Endodermal cell (in vitro differentiated cells): ENCODE measurements at places on chromosomes 6 and 20. TPM values are rescaled to one million over a fixed set of nuclear protein-coding genes. Genes with fewer than 3 reads are reported as not detected.

Gene GMEB2
- 11.7 to 13.9 TPM (median 12.3 TPM) in 3 replicates for total RNA-seq

- H3K4me1 ChIP-seq, result peaks cover 7% of the 10 kb centered on the region
- no peaks in the 10 kb centered on the region for H3K27me3 ChIP-seq
- H3K4me3 ChIP-seq, result peak overlapping the region; percentile 3
- DNase-seq, result no peak
- no peaks in the 10 kb centered on the region for H3K36me3 ChIP-seq
Observed at GRCh38 chr6:129696028-129696418, 14.0 kb downstream of the ARHGAP18 start.

DNA sequence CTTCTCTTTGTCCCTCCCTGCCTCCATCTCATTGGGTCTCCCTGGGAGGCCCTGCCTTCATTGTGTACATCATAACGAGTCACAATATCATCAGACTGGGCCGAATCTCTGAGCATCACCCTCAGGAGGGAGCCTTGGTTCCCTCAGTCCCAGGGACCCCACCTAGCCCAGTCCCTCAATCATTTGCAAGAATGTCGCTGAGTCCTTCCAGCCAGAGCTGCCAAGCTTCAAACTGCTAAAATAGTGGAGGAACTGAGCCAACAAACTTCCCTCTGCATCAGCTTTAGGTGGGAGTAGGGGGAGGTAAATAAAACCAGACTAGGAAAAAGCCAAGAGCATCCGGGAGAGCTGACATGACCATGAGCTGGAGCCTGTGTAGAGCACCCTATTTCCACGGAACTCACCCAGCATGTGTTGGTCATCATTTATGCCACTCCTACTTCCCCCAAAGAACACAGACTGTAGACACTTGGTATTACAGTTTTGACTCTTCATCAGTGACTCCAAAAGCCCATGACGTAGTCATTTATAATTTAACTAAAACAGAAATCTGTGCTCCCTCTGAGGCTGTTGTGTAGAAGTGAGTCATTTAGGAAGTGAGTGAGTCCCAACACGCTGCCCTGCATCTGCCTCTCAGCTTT lies 28.8 kb upstream of the IL17A start:
- H3K27me3 ChIP-seq, result no peaks in the 10 kb centered on the region
- H3K4me3 ChIP-seq, result no peak overlapping the region
- no peak overlapping the region for H3K27ac ChIP-seq
- no peaks in the 10 kb centered on the region for H3K36me3 ChIP-seq
- H3K4me1 ChIP-seq, result no peaks in the 10 kb centered on the region

- no peaks in the 10 kb centered on the region for H3K27me3 ChIP-seq
- peaks cover 3% of the 10 kb centered on the region for H3K4me1 ChIP-seq
- no peaks in the 10 kb centered on the region for H3K36me3 ChIP-seq
- no peak for DNase-seq
- no peak overlapping the region for H3K27ac ChIP-seq
- no peak overlapping the region for H3K4me3 ChIP-seq
Observed at GRCh38 chr20:25238319-25239037, 9.4 kb upstream of the PYGB start.

- no peak overlapping the region for H3K27ac ChIP-seq
- no peaks in the 10 kb centered on the region for H3K4me1 ChIP-seq
- H3K4me3 ChIP-seq, result no peak overlapping the region
- H3K27me3 ChIP-seq, result no peaks in the 10 kb centered on the region
- no peaks in the 10 kb centered on the region for H3K36me3 ChIP-seq
Observed at GRCh38 chr6:142058551-142059290, 74.0 kb upstream of the GJE1 start.

DNA sequence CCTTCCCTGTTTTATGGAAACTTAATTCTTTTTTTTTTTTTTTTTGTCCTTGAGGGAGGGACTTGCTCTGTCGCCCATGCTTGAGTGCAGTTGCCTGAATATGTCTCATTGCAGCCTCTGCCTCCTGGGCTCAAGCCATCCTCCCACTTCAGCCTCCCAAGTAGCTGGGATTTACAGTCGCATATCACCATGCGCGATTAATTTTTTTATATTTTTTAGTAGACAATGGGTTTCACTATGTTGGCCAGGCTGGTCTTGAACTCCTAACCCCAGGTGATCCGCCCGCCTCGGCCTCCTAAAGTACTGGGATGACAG lies 654 bp downstream of the TMEM14C start:
- no peaks in the 10 kb centered on the region for H3K27me3 ChIP-seq
- no peak overlapping the region for H3K27ac ChIP-seq
- H3K36me3 ChIP-seq, result peaks cover 36% of the 10 kb centered on the region
- peaks cover 8% of the 10 kb centered on the region for H3K4me1 ChIP-seq
- DNase-seq, result no peak
- H3K4me3 ChIP-seq, result peak overlapping the region; percentile 96

DNA sequence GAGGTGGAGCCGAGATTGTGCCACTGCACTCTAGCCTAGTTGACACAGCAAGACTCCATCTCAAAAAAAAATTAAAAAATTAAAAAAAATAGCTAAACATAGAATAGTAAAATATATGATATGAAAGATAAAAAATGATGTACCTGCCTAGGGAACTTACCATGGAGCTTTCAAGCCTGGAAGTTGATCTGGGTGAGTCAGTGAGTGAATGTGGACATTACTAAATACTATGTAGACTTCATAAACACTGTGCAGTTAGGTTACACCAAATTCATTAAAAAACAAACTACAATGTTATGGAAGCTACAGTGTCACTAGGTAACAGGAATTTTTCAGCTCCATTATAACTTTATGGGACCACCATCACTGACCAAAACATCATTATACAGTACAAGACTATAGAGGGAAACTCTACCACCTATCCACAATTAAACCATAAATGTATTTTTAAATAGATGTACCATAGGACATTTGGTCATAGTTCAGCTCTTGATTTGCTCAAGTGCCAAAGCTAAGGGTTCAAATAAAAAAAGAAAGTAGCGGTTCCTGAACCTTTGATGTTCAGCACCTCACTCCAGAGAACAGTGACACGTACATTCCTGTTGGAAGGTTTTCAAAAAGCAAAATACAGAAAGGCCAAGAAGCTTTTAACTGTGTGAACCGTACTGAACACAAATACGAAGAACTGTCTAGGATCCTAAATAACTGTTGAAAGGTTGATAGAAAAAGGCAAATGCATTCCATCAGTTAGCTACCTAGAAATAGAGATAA lies 52.4 kb upstream of the SPDEF start:
- no peak overlapping the region for H3K27ac ChIP-seq
- no peak for DNase-seq
- H3K4me1 ChIP-seq, result peaks cover 8% of the 10 kb centered on the region
- no peaks in the 10 kb centered on the region for H3K27me3 ChIP-seq
- peaks cover 12% of the 10 kb centered on the region for H3K36me3 ChIP-seq

- peak; percentile 83 for DNase-seq
- no peaks in the 10 kb centered on the region for H3K27me3 ChIP-seq
- no peaks in the 10 kb centered on the region for H3K4me1 ChIP-seq
Observed at GRCh38 chr6:2951728-2952127, 19.6 kb downstream of the SERPINB6 start.

GRCh38 chr6:111767752-111768430 lies 105.4 kb downstream of the FYN start:
- no peaks in the 10 kb centered on the region for H3K36me3 ChIP-seq
- H3K27ac ChIP-seq, result no peak overlapping the region
- no peak overlapping the region for H3K4me3 ChIP-seq
- H3K4me1 ChIP-seq, result peaks cover 22% of the 10 kb centered on the region
- DNase-seq, result no peak
- H3K27me3 ChIP-seq, result no peaks in the 10 kb centered on the region

- H3K4me1 ChIP-seq, result peaks cover 3% of the 10 kb centered on the region
- H3K27me3 ChIP-seq, result peaks cover 100% of the 10 kb centered on the region
- no peak overlapping the region for H3K27ac ChIP-seq
Observed at GRCh38 chr20:63005862-63006539, 763 bp downstream of the BHLHE23 start.

DNA sequence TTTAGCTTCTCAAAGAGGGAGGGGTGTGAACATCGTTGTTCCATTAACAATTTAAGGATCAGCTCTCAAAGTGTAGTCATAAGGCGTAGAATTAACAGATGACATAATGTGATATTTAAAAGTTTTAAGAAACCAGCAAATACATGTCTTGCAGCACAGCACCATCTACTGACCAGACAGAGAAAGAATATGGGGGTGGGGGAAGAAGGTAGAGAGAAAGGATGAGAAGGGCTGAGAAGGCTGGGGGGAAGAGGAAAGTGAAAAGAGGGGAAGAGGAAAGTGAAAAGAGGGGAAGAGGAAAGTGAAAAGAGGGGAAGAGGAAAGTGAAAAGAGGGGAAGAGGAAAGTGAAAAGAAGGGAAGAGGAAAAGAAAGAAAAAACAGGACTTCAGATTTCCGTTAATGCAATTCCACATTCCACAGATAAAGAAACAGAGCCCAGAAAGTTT lies 80.9 kb downstream of the HAO1 start:
- no peak overlapping the region for H3K27ac ChIP-seq
- no peaks in the 10 kb centered on the region for H3K36me3 ChIP-seq
- DNase-seq, result peak; percentile 52

Gene RSPO3
- 0.20 TPM in 1 of 3 replicates, not detected in the others for total RNA-seq

Gene SLC4A11
- total RNA-seq, result 11.5 and 12.4 TPM in 2 replicates

Gene CST11
- not detected in 2 replicates for total RNA-seq

DNA sequence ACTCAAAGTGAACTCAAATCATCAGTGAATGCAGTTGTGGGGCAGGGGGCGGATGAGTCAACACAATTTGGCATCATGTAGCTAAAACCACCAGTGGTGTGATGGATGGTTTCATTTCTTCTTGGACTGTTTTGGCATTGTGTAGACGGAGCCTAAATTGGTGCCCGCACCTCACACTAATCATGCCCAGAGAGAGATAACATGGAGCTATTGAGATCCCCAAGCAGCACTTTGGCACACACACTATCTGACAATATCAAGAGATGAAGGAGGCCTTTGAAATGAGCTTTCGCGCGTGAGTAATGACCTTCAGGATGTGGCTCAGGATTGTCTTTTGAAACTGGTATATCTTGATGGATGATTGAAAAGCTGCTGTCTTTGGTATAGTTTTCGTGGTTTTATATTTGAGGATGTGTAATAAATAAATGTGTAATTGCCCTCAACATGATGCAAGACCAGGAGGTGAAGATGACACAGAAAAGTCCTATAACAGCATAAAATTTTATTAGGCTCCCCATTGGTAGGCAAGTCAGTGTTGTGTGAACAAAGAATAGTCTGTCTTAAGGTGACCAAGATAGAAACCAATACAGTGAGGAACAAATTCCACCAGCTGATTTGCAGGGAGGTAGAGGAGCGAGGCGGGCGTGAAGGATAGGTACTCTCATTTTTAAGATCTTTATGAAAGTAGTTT lies 174.2 kb downstream of the TSHZ2 start:
- DNase-seq, result no peak
- no peaks in the 10 kb centered on the region for H3K4me1 ChIP-seq
- no peak overlapping the region for H3K27ac ChIP-seq
- no peaks in the 10 kb centered on the region for H3K36me3 ChIP-seq

GRCh38 chr6:112468359-112468758 lies 121.2 kb downstream of the RFPL4B start:
- H3K4me3 ChIP-seq, result no peak overlapping the region
- no peaks in the 10 kb centered on the region for H3K27me3 ChIP-seq
- H3K27ac ChIP-seq, result no peak overlapping the region
- H3K36me3 ChIP-seq, result no peaks in the 10 kb centered on the region

- DNase-seq, result peak; percentile 95
- H3K27ac ChIP-seq, result peak within 1 kb of the TSS; percentile 36
- peaks cover 4% of the 10 kb centered on the region for H3K36me3 ChIP-seq
- no peaks in the 10 kb centered on the region for H3K4me1 ChIP-seq
Observed at GRCh38 chr6:146543211-146543939, at the start of gene RAB32. RAB32 (plus strand) TSS chr6:146543833; CDS start chr6:146543872, 39 bp downstream.

Gene BPIFB1
- 0.24 TPM in 1 of 3 replicates, not detected in the others for total RNA-seq

DNA sequence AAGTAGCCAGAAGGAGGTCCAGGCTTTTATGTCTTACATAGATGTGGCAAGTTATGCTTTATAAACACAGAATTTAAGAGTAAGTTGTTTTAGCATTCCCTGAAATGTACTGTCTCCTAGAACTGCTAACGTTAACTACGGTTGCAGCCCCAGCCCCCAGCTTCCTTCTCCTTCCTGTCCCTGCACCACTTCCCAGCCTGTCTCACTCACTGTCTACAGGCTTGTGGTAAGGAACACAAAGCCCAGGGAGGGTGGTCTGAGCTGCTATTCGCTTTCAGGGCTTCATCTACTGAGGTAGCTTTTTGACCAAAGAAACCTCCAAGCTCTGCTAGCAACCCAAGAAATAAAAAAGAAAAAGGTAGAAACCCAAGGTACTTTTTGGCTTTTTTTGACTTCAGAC lies 35.9 kb downstream of the PCSK2 start:
- H3K27me3 ChIP-seq, result no peaks in the 10 kb centered on the region
- no peaks in the 10 kb centered on the region for H3K4me1 ChIP-seq
- H3K27ac ChIP-seq, result no peak overlapping the region
- DNase-seq, result no peak

DNA sequence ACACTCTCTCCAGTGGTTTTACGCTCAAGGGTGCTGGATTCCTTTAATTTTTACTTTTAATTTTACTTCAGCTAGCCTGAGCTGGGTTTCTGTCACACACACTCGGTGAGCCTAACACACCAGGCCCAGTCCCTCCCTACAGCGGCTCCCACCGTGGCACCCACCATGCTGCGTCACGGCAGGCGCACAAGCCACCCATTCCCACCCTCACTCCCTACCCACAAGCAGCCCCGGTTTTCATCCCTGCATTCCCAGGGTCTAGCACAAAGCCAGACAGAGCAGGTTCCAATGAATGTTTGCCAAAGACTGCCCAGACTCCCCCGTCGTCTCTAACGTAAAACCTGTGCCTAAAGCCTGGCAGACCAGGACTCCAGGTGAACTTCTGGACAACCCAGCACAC lies 50.3 kb downstream of the MYH7B start:
- H3K4me1 ChIP-seq, result no peaks in the 10 kb centered on the region
- no peak overlapping the region for H3K27ac ChIP-seq
- DNase-seq, result peak; percentile 25
- H3K4me3 ChIP-seq, result no peak overlapping the region
- H3K36me3 ChIP-seq, result peaks cover 85% of the 10 kb centered on the region

GRCh38 chr20:50200482-50201104 lies 10.0 kb downstream of the CEBPB start:
- H3K27me3 ChIP-seq, result no peaks in the 10 kb centered on the region
- H3K4me3 ChIP-seq, result no peak overlapping the region
- H3K27ac ChIP-seq, result no peak overlapping the region
- no peaks in the 10 kb centered on the region for H3K36me3 ChIP-seq

Gene LKAAEAR1
- total RNA-seq, result 0.73 TPM in 1 of 3 replicates, not detected in the others

DNA sequence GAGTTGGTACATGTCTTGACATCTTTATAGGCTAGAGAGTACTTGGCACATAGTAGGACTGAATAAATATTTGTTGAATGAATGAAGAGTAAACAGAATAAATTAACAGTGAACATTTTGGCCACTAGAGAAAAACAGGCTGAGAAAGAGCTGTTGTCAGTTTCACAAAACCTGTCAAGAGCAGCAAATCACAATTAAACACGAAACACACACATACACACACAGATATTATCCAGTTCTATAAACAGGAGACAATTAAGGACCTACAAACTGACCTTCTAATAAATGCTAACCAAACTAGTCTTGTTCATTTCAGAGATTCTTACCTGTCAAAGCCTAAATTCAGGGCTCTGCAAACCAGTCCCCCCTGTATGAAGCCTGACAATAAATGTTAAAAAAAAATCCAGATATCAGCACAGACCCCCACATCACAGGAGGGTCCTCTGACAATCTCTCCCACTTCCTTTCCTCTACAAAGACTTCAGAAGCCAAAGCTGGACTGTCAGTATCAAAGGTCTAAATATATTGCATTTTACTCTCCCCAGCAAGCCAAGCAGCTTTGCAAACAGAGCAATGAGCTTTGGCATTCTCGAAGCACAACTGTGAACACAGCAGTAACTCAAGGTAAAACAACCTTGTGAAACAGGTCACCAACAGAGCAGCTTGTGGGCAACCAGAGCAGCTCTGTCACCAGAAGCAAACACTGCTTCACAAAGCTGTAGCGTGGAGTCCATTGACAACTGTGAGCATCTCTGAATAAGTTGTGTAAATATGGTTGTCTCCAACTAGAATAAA lies 229.9 kb downstream of the TBXT start:
- H3K4me3 ChIP-seq, result no peak overlapping the region
- no peaks in the 10 kb centered on the region for H3K36me3 ChIP-seq
- H3K27ac ChIP-seq, result no peak overlapping the region
- H3K27me3 ChIP-seq, result peaks cover 22% of the 10 kb centered on the region
- no peaks in the 10 kb centered on the region for H3K4me1 ChIP-seq
